ENCODE measurements at places on chromosomes 6 and 20.

- DNase-seq: no peak
Measured at GRCh38 chr6:37826188-37826587, 6.7 kb downstream of the ZFAND3 start.

DNA sequence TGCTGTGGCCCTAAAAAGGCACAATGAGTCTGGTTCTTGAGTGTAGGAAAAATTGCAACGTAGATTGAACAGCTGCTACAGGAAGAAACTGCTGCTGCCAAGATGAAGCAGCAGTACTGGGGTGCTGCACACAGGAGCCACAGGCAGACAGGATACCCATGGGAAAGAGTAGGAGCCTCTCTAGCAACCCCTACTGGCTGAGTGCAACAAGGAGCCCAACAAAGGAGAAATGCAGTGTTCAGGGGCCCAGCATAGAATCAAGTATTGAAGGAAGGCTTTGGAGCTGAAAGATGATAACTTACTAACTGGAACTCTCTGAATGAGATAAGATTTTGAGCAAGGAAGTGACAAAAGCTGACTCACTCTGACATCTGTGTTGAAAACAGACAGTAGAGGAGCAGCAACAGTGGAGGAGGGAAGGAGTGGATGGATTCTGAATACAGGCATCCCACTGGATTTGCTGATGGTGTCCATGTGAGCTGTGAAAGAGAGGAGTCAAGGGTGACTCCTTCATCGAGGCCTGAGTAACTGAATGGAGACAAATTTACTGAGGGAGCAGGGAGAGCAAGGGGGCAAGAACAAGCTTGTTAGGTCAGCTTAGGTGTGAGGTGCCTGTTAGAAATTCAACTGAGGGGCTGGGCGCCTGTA lies 534.7 kb upstream of the JARID2 start:
- no peak for DNase-seq

DNA sequence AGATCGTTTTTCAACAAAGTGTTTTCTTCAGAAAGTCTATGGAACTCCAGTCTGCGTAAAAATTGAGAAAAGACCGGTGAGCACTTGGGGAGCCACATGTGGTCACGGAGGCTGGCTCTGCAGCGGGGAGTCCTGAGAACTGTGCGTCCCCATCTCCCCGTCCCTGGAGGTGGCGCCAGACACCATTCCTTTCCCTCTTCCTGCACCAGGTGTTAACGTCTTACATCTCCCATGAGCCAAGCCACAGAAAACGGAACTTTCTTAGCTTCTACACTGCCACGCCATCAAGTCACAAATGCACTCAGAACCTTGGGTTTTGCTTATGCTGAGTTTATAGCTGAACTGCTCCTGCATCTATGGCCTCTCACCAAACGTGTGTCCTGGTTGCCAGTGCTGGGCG lies 62.6 kb downstream of the GINS1 start:
- DNase-seq: peak; percentile 29

DNA sequence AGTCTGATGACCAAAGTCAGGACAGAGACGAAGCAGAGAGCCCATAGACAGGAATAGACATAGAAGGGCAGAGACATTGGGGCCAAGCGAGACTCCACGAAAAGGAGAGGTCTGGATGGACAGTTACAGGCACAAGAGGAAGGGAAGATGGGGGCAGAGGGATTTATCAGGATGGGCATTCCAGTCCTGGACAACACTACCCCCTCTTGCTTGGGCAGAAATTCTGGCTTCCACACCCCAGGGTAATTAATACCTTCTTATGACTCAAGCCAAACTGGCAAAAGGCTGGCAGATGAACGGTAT lies 82.2 kb upstream of the MAFB start:
- DNase-seq: no peak

DNA sequence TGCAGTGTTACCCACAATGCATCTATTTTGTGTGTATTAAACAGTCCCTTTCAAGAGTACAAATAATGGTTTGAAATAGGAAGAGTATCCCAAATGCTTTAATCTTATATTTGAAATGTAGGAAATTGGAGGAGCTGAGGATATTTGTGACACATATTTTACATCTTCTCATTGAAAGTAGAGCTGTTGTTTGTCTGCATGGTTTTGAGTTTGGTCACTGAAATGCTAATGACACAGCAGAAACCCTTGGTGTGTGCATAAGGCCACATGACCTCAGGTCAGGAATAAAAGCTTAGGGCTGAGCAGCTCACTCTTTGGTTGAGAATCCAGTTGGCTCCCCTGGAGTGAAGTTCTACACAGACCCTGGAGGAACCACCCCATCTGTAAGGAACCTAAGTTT lies 49.8 kb downstream of the TPD52L1 start:
- DNase-seq: no peak

- no peak for DNase-seq
Measured at GRCh38 chr6:33710296-33711121, 991 bp downstream of the UQCC2 start.

DNA sequence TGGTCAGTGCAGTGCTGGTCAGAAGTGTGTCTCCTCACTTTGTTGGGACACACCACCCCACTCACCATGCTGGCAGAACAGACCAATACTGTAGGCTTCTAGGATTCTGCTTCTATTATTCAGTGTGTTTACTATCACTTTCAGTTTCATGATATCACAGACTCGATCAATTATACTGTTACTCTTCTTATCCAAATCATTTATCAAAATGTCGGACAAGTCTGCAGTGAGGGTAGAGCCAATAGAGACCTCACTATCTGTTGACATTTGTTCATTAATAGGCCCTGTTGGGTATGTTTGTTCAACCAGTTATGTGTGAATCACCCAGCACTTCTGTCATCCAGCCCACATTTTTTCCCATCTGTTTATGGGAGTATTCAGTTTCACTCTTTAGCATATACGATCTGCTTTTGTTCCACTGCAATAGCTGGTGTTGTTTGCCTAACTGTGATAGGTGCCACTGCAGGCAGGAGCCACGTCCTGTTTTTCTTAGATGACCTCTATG lies 140.1 kb downstream of the NRN1 start:
- DNase-seq: no peak

DNA sequence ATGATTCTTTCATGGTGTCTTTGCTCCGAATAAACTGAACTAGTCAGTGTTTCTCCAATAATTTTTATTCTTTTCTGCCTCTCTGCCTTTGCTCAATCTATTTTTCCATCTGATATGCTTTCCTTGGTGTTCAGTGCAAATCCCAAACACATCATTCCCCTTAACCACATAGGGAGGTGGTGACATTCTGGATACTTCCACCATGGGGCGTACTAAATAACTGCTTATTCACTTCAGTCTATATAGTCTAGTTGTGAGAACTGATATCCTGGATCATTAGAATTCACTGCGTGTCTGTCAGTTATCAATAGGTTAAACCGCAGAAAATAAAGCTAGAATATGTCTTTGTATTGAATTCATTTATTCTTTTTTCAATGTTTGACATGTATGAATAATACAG lies 83.1 kb downstream of the KCNQ5 start:
- no peak for DNase-seq

- DNase-seq: no peak
Measured at GRCh38 chr20:8402798-8403197, 270.7 kb downstream of the PLCB1 start.

DNA sequence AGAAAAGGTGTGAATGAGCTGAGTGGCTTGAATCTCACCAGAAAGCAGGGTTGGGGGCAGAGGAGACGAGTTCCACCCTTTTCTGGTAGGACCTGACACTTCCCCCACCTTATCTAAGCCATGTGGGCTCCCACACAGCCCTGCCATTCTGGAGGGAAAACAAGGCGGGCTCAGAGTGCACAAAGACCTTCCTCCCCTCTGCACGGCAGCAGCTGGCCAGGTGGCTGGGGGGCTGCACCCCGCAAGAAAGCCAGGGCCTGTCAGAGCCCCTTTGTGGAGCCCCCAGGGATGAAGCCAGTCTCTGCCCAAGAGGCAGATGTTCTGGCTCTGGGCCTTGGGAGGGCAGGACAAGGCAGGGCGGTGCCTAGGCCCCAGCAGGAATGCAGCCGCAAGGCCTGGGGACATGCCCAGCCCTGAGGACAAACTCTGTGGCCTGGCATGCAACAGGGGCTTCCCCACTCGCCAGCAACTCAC lies 48.4 kb upstream of the DSN1 start:
- DNase-seq: no peak

DNA sequence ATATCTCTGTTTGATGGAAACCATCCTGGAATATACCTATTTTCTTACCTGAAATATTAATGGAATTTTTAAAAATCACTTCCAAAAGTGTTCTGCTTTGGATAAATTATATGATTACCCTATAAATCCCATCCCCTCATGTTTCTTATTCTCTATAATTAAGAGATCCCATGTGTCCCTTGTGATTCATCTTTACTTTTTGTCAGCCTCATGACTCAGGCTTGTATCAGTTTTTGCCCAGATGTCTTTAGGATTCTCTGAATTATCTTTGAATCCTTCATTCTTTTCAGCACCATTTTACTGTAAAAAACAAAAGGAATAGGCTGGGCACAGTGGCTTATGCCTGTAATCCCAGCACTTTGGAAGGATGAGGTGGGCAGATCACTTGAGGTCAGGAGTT lies 804.5 kb upstream of the CITED2 start:
- DNase-seq: no peak

- DNase-seq: no peak
Measured at GRCh38 chr20:50813101-50813643, 18.3 kb downstream of the BCAS4 start.

GRCh38 chr6:163808231-163808630 lies 393.7 kb downstream of the QKI start:
- DNase-seq: no peak

GRCh38 chr6:148595550-148595949 lies 151.3 kb upstream of the UST start:
- no peak for DNase-seq

- DNase-seq: no peak
Measured at GRCh38 chr6:2547355-2547754, 203.4 kb downstream of the MYLK4 start.

GRCh38 chr20:49519777-49520359 lies 37.4 kb upstream of the KCNB1 start:
- DNase-seq: no peak

- DNase-seq: no peak
Measured at GRCh38 chr6:71333697-71334096, 45.1 kb downstream of the OGFRL1 start.

- no peak for DNase-seq
Measured at GRCh38 chr20:2178318-2179232, 76.9 kb downstream of the STK35 start.

DNA sequence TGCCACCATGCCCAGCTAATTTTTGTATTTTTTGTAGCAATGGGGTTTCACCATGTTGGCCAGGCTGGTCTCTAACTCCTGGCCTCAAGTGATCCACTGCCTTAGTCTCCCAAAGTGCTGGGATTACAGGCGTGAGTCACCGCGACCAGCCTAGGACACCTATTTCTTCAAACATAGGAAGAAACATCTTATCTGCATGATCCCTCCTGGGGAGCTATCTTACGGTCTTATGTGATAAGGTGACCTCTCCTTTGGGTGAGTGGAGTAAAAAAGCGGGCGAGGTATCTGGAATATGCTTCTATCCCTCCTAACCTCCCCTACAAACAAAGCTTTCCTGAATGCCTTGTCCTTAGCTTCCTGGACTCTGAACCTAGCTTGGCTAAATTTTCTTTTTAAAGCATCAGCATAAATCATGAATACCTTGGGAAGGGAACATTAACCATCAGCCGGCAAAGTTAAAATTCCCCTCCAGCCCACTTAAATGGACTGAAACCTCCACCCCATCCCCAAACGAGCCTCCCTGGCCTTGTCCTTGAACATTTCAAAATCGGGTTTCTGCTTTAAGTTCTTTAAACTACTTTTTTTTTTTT lies 24.5 kb downstream of the RIPOR3 start:
- no peak for DNase-seq

DNA sequence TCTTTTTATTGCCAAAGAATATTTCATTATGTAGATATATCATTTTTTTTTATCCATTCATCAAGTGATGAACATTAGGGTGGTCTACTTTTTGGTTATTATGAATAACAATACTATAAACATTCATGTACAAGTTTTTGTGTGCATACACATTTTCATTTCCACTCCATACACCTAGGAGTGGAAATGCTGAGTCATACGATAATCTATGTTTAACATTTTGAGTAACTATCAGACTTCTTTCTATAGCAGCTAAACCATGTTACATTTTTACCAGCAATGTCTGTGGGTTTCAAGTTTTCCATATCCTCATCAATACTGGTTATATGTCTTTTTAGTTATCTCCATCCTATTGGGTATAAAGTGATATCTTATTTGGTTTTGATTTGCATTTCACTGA lies 65.7 kb downstream of the PRSS35 start:
- DNase-seq: no peak

DNA sequence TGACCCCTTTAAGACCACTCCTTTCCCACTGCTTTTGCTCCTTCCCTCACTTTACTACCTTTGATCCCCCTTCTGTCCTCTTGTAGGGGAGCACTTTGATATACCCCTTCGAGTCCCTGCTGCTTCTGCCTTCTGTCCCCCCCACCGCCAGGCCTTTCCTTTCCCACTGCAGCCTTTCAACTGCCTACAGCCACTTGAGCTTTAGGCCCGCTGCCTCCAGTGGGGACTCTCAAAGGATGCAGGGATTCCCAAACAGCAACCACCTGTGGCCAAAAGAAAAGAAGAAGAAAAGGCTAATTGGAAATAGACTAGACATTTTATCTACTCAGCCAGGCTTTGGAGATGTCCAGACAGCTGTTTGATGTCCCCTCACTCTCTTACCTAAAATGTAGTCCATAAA lies 77.0 kb upstream of the DTNBP1 start:
- DNase-seq: no peak

DNA sequence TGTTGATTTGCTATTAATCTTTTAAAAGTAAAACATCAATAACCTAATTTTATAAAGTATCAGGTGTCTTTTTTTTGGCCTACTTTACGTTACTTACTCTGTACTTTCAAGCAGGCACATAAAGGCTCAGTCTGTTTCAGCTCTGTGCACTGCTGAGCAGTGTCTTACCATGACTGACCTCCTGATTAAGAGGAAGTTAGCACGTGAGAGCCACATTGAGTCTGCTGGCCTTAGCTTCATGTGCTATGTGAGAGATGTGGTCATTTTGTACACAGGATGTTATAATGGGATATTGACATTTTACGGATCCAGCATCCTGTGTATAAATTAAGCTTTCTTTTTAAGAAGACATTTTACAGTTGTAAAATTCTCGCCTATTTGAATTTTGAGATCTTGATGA lies 31.9 kb downstream of the ARID1B start:
- DNase-seq: no peak

- no peak for DNase-seq
Measured at GRCh38 chr6:29671026-29671425, 9.9 kb downstream of the ZFP57 start.

GRCh38 chr6:155378276-155378675 lies 64.0 kb upstream of the TFB1M start:
- no peak for DNase-seq

GRCh38 chr6:47079638-47080037 lies 37.5 kb upstream of the ADGRF1 start:
- no peak for DNase-seq

DNA sequence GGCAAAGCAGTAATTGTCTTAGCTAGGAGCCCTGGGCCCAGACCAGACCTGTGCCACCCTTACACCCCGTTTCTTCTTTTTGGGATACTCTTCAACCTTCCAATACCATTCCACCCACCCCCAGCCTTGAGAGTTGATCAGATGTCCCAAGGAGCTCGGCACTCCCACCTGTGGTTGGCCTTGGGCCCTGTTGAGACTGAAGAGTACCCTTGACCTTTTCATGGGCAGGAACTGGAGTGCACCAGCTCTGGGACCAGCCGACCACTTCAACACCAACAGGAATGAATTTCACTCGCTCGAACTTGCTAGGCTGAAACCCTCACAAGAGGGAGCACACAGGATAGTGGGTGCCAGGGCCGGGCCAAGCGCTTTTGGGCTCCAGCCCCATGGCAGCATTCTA lies 273.6 kb downstream of the PHACTR1 start:
- DNase-seq: no peak

Measured in G401 (cell line).